GM23338 (cell line): ENCODE measurements at places on chromosomes 12 and 14. TPM values are rescaled to one million over a fixed set of nuclear protein-coding genes. Genes with fewer than 3 reads are reported as not detected.

ABHD12B gene
- total RNA-seq = 9.0 and 13.4 TPM in 2 replicates

SERPINA9 gene
- total RNA-seq = not detected in 2 replicates

FKBP4 gene
- total RNA-seq = 203 and 223 TPM in 2 replicates

P2RX2 gene
- 1.7 and 3.0 TPM in 2 replicates for total RNA-seq

EID3 gene
- 3.4 and 8.8 TPM in 2 replicates for total RNA-seq

TAS2R30 gene
- total RNA-seq = 9.7 and 13.7 TPM in 2 replicates

DNA sequence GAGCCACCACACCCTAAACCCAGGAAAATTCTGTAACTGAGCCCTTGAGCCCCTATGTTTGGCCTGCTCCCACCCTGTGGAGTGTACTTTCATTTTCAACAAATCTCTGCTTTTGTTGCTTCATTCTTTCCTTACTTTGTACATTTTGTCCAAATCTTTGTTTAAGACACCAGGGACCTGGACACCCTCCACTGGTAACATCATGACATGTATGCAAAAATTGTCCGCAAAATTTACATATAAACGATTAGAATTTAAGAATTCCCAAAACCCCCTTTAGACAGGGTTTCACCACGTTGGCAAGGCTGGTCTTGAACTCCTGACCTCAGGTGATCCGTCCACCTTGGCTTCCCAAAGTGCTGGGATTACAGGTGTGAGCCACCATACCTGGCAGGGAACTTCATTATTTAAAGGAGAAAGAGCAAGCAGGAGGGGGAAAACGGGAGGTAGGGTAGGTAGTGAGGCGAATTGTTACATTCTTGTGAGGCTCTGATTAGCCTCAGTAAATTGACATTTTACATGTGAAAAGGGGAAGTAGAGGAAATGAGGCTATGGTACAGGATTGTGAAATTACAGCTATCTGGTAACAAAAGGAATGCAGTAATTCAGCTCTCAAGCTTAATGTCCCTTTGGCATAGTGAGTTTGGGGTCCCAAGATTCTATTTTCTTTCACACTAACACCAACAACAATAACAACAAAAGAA is 27.6 kb downstream of the TUBA1A start:
- H3K4me3 ChIP-seq = no peak overlapping the region
- DNase-seq = no peak
- no peaks in the 10 kb centered on the region for H3K27me3 ChIP-seq
- H3K4me1 ChIP-seq = no peaks in the 10 kb centered on the region

DNA sequence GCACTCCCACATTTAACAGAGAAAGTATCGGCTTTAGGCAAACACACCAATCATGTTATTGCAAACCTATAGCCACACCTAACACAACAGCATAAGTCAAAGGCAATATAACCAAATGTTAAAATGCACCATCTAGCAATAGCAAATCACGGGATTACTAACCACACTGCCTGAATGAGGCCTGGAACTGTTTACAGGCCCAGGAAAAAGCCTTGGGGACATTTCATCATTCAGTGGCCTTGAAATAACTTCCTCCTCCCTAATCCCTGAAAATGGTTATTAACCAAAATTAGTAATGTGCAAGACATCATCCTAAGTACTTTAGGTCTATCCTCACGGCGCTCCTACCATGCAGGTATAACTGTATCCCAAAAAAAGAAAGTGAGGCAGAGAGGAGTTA is 2.3 kb downstream of the GALC start:
- no peaks in the 10 kb centered on the region for H3K27me3 ChIP-seq
- no peak overlapping the region for H3K27ac ChIP-seq
- no peaks in the 10 kb centered on the region for H3K36me3 ChIP-seq
- no peak overlapping the region for H3K4me3 ChIP-seq

- peaks cover 47% of the 10 kb centered on the region for H3K4me1 ChIP-seq
- peak overlapping the region; percentile 84 for H3K4me3 ChIP-seq
- peak; percentile 83 for DNase-seq
- H3K27me3 ChIP-seq = no peaks in the 10 kb centered on the region
- peaks cover 36% of the 10 kb centered on the region for H3K36me3 ChIP-seq
Measured at GRCh38 chr12:56158926-56159461, 835 bp downstream of the MYL6 start.

- H3K36me3 ChIP-seq = no peaks in the 10 kb centered on the region
- no peak overlapping the region for H3K27ac ChIP-seq
- H3K27me3 ChIP-seq = no peaks in the 10 kb centered on the region
- no peak overlapping the region for H3K4me3 ChIP-seq
Measured at GRCh38 chr14:105918496-105919262, 392.3 kb downstream of the TMEM121 start.

GRCh38 chr12:120039711-120040110 is 50.7 kb downstream of the BICDL1 start:
- H3K27ac ChIP-seq = no peak overlapping the region
- peak; percentile 69 for DNase-seq
- H3K36me3 ChIP-seq = no peaks in the 10 kb centered on the region
- no peaks in the 10 kb centered on the region for H3K27me3 ChIP-seq

- peak within 1 kb of the TSS; percentile 62 for H3K4me3 ChIP-seq
- no peak within 1 kb of the TSS for H3K27ac ChIP-seq
- peaks cover 8% of the 10 kb centered on the region; the same call in 1 of the 2 replicates for H3K27me3 ChIP-seq
- DNase-seq = peak; percentile 83
- H3K36me3 ChIP-seq = no peaks in the 10 kb centered on the region
- 0 out of 2 replicates have a peak, but pooled peaks cover 3% of the 10 kb centered on the region for H3K4me1 ChIP-seq
Measured at GRCh38 chr14:104085032-104085888, at the start of gene ASPG. TSS of gene ASPG (plus strand) at chr14:104085700. CDS start at chr14:104085771, 71 bp downstream.

DNA sequence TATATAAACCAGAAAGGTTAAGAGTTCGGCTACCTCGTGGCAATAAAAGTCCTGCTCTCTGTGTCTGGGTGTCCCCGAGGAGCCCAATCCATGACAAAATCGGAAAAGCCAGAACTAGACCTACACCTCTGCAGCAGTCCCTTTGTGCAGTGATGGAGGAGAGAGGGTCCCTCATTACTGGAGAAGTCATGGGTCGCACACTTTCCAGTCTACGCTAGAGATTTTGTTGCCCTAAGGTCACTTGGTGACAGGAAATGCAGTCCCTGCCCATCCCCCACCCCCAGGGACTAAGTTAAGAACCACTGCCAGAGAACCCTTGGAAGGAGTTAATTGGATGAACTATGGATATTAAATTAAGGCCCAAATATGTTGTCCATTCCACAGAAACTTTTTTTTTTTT is 104.4 kb upstream of the ATF7IP start:
- H3K27ac ChIP-seq = peak overlapping the region; percentile 99
- no peaks in the 10 kb centered on the region for H3K36me3 ChIP-seq
- peak; percentile 60 for DNase-seq
- no peaks in the 10 kb centered on the region for H3K27me3 ChIP-seq
- peaks cover 37% of the 10 kb centered on the region for H3K4me1 ChIP-seq

DNA sequence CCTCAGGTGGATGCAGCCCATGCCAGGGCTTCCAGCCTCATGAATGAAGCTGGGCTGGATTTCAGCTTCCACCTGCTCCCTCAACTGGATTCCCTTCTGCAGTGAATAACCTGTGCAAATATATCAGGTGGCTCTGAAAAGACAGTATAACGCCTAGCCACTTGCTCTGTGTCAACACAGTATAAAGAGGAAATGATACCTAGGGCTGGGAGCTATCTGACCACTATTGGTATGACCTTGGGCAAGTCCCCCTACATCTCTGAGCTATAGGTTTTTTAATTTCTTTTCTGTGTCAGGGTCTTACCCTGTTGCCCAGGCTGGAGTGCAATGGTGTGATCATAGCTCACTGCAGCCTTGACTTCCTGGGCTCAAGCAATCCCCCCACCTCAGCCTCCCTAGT is 19.8 kb downstream of the ISM2 start:
- no peaks in the 10 kb centered on the region for H3K4me1 ChIP-seq
- no peak overlapping the region for H3K4me3 ChIP-seq
- no peak overlapping the region for H3K27ac ChIP-seq
- no peak for DNase-seq
- H3K27me3 ChIP-seq = no peaks in the 10 kb centered on the region

GRCh38 chr12:122726080-122726558 is 4.5 kb downstream of the HCAR1 start:
- H3K27me3 ChIP-seq = no peaks in the 10 kb centered on the region
- H3K4me3 ChIP-seq = no peak overlapping the region
- H3K4me1 ChIP-seq = no peaks in the 10 kb centered on the region
- no peaks in the 10 kb centered on the region for H3K36me3 ChIP-seq

DNA sequence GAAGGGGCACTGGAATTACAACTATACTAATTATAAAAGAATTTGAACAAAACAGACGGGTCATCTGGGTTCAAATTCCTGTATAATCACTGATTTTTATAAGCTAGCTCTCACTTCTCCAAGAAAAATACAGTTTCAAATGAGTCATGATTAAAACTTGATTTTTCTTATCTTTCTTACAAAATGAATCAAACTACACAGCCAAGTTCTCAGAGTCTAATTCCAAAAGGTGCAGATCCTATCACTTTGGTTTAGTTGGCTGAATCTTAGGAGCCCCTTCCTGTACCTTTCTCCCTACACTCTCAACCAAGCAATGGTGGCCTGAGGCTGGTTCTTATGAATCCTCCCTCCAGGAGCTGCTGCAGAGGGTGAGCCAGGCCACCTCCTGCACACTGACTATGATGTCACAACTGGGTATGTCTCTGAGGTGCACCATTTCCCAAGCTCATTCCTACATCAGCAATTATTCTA is 43.8 kb upstream of the BMP4 start:
- H3K27me3 ChIP-seq = no peaks in the 10 kb centered on the region
- no peak for DNase-seq
- H3K27ac ChIP-seq = no peak overlapping the region
- H3K4me3 ChIP-seq = no peak overlapping the region
- peaks cover 6% of the 10 kb centered on the region; the same call in 1 of the 2 replicates for H3K4me1 ChIP-seq

GRCh38 chr12:112616469-112617152 is 174.9 kb upstream of the RPH3A start:
- peak; percentile 91 for DNase-seq
- H3K27ac ChIP-seq = peak overlapping the region; percentile 90

DNA sequence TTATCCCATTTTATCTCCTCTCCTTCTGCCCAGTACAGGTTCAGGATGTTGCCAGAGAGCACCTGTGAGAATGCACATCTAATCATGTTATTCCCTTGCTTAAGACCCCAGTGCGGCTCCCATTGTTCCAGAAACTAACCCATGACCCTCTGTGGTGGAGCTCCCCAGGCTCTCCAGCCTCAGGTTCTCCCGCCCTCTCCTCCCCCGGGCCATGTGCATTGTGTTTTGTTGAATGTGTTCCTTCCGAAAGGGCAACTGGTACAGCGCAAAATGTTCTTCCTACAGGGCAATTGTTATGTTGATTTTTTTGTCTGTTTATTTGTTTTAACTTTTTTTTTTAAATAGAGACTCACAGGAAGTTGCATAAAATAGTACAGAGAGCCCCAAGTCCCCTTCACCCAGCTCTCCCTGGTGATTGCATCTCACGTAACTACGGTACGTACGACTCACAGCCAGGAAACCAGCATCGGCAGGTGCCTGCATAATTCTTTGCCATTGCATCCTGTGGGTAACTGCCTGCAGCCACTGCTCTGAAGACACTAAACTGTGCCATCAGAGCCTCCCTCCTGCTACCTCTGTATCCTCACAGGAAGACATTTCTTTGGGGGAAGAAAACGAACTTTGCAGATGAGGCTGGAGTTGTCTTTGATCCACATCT is 31.2 kb downstream of the TMEM132C start:
- H3K27me3 ChIP-seq = no peaks in the 10 kb centered on the region
- DNase-seq = no peak
- H3K36me3 ChIP-seq = peaks cover 8% of the 10 kb centered on the region
- no peak overlapping the region for H3K4me3 ChIP-seq

DNA sequence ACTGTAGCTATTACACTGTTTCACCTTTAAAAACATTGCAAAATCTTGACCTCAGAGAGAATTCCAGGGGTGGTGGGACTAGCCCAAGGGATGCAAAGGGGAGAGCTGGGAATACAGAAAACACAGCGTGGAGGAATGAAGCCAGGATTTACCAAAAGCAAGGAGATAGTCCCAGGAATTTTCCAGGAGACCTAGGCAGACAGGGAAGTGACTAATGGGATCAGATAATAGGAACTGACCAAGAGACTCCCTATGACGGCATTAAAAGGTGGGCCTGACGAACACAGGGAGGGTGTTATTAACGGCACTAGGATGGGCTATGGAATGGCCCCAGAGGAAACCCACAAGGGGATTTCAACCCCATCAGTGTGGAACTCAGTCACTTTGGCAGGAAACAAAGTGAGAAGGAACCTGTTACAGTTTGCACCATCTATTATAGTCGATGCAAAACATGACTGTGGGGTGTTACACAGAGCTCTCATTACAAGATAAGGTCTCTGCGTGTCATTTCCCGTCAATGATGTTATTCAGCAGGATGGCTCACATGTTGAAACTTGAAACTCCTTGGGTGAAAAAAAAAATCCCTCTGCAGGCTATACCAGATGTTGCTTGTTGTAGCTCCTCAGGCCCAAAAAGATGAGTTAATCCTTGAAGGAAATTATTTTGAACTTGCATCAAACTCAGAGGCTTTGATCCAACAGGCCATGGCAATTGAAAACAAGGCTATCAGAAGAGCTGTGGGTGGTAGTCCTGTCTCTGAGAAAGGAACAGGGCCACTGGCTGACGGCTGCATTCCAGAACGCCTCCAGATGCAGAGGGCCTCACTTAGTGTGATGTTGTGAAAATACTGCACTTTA is 58.7 kb downstream of the DRAM1 start:
- H3K4me1 ChIP-seq = peaks cover 3% of the 10 kb centered on the region; the same call in 1 of the 2 replicates
- H3K27me3 ChIP-seq = no peaks in the 10 kb centered on the region
- H3K4me3 ChIP-seq = no peak overlapping the region
- no peaks in the 10 kb centered on the region for H3K36me3 ChIP-seq

GRCh38 chr12:90945070-90945649 is 9.8 kb downstream of the CCER1 start:
- H3K27me3 ChIP-seq = no peaks in the 10 kb centered on the region
- no peaks in the 10 kb centered on the region for H3K36me3 ChIP-seq
- H3K4me3 ChIP-seq = no peak overlapping the region
- DNase-seq = peak; percentile 20
- no peaks in the 10 kb centered on the region for H3K4me1 ChIP-seq
- H3K27ac ChIP-seq = no peak overlapping the region

DNA sequence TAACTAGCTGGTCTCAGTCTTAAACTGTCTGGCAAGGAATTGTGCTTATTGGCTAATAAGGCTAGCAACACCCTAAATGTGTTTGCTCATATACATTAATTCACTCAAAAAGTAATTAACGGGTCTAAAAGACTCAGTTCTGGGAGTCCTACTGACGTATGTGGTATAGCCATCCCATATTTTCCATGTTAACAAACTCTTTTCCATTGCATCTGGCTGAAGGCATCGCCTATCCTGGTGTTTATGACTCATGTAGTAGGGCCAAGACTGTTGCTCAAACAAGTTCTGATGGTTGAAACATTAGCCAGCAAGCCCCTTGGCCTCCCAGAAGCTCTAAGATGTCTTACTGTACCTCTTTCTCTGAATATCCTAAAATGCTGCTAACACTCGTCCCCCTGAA is 98.5 kb downstream of the PHLDA1 start:
- peaks cover 10% of the 10 kb centered on the region; the same call in 1 of the 2 replicates for H3K27me3 ChIP-seq
- peaks cover 24% of the 10 kb centered on the region for H3K4me1 ChIP-seq
- no peaks in the 10 kb centered on the region for H3K36me3 ChIP-seq
- H3K4me3 ChIP-seq = no peak overlapping the region
- no peak for DNase-seq
